Stimulated activated CD4-positive, alpha-beta T cell treated with anti-CD3 and anti-CD28 coated beads, Interleukin-1b, Interleukin-23, amount 100 ng/mL, for 1 hour (primary cell): ENCODE measurements at places on chromosomes 12 and 14.

GRCh38 chr12:1566449-1567135, 27.8 kb downstream of the FBXL14 start:
- DNase-seq, result no peak

DNA sequence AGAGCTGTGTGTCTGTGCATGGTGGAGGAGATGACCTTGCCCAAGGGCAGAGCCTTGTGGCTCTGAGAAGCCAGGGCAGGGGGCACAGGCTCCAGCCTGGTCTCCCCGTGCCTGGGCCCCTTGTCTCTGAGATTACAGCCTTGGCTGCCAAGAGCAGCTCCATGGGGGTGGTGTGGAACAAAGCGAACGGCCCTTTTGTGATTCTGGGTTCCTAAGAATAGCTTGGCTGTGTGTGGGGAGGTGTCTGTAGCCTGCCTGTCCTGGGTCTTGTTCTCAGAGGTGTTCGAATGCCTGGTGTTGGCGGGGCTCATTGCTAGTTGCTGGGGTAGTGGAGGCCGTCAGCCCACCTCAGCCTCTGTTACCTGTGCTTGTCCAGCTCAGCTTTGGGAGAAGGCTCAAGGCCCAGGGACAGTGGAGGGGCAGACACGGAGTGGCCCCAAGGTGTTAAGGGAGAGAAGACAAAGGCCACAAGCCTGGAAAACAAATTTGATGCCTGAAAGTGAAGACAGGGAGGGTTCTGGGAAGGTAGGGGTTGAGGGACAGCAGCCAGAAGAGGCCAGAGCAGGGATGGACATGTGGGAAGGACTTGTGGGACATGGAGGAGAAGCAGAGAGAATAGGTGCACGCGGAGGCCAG, 7.4 kb upstream of the MYH7 start:
- DNase-seq, result no peak

- DNase-seq, result no peak
Measured at GRCh38 chr12:46342562-46343033, 30.0 kb downstream of the SLC38A2 start.

DNA sequence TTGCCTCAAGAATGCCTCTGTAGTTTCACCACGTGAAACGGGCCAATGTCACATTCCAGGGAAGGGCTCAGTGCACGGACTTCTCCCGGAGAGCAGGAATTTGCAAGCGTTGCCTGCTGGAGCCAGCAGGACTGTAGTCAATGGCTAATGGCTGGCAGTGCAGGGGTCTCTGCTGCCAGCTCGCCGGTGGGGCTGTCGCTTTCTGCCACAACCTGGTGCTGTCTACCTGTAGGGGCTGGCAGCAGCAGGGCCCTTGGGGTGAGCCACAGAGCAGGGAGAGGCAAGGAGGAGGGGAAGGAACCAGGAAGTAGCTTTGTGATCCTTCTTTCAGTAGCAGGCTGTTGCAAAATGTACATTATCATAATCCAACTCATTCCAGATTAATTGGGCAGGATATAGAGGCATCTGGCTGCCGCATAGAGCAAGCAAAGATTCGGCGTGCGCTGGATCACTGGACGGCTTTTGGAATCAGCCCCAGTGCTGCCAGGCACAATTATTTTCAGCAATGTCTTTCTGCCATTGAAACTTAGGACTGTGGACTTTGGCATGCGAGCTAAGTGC, 114.1 kb downstream of the PAPOLA start:
- DNase-seq, result no peak

- no peak for DNase-seq
Measured at GRCh38 chr14:106222731-106223130, 696.3 kb downstream of the TMEM121 start.

DNA sequence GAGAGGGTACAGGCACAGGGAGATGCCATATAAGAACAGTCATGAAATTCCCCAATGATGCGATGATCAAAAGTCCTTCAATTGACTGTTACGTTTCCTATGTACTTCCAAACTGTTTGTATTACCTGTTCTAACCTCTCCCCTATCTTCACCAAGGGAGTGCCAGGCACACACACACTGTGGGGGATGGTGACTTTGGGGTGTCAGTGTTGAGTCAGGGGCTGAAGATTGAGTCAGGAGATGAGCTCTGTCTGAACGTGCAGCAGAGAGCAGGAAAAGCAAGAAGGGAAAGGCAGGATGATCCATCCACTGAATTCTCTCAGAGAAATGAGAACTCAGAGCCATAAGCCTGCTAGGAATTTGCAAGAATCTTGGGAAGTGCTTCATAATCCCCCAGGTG, 153.4 kb downstream of the EFCAB11 start:
- DNase-seq, result no peak

DNA sequence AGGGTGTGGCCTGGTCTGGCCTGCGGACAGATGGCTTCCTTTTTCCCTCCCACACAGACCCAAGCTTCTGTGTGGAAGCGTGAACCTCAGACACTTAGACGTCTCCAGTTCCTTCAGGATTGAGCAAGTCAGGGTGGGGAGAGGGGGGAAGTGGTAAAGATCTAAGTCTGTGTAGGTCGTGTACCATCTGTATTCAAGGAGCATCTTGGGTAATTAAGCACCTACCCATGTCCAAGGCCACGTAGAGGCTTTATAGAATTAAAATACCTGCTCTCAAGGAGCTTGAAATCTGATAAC, 1.7 kb downstream of the AVIL start:
- DNase-seq, result no peak

GRCh38 chr14:99175331-99176155, 96.5 kb downstream of the BCL11B start:
- DNase-seq, result no peak

GRCh38 chr14:24941719-24942118, 108.2 kb downstream of the STXBP6 start:
- no peak for DNase-seq

DNA sequence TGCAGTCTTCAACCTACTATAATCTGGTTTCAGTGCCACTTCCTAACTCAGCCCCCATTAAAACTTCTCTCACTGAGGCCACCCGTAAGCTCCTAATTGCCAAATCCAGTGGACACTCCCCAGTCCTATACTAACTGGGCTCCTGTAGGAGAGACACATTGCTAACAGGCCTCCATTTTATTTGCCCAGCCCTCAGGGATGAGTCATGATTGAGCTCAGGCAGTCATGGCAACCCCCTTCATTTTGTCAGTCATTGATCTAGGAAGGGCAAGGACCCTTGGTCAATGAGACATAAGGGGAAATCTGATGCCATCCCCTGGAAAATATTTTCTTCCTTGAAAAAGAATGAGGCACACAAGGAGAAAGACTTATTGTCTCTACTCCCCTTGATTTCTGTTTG, 70.1 kb upstream of the HIF1A start:
- no peak for DNase-seq

GRCh38 chr14:61090432-61091216, 109.6 kb downstream of the SLC38A6 start:
- no peak for DNase-seq

DNA sequence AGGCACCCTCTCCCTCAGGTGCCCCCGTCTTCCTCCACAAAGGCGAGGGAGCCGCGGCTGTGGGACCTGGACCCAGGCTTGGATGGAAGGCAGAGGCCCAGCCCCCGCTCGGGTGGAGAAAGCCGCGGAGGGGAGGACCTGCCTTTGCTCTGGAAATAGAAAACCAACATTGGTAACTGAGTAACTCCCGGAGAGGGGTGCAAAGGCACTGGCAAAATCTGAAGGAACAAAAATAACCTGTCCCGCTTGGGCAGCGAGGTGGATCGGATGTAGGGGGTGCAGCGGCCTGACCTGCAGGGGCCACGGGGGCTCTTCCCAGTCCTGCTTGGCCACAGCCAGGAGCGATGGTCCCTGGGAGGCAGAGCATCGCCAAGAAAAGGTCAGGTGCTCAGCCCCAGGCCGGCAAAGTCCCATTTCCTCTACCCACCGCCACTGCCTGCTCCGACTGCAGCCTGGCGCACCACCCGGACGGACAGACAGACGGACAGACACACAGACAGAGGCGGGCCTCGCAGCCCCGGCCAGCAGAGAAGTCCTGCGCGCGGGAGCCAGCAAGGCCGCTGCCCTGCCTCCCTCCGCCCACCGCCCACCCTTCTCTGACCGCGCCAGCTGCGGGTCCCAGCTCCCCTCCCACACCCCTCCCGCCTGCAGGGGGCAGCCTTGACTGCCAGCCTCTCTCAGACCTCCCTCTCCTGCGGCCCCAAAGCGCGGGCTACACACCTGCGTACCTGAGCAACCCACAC, 21.4 kb upstream of the TMEM106C start:
- peak; percentile 8 for DNase-seq

DNA sequence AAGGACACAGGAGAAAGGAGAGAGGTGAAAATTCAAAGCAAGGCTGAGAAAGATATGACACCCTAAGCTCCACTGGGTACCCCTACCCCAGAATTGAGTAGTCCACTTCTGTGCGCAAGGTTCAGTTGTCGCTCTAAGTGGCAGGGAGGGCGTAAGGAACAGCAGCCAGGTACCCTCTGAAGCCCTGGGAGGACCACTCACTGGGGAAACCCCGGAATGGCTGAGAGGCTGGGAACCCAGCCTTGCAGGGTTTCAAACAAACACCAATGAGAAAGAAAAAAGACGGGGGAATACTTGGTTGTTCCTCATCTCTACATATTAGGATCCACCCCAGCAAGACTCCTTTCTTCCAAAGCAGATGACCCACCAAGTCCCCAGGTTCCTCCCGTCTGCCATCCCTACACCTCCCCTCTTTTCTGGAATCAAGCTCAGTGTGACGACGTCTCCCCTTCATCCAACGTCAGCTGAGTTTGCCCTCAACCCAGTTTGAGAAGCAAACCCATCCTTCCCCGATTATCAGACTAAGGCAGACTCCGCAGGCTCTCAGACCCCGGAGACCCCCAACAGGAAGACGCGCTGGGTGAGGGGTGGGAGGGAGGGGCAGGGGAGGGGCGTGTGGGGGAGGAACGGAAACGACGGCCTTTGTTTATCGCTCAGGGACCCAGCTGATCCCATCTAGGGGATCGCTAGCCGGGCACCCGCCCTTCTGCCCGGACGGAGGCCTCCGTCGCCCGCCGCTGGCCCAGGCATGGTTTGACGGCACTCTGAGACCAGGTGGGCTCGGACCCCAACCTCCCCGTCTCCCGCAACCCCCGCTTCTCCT, 795 bp downstream of the LMBR1L start:
- no peak for DNase-seq

GRCh38 chr14:30484201-30484600, 74.8 kb upstream of the G2E3 start:
- no peak for DNase-seq

DNA sequence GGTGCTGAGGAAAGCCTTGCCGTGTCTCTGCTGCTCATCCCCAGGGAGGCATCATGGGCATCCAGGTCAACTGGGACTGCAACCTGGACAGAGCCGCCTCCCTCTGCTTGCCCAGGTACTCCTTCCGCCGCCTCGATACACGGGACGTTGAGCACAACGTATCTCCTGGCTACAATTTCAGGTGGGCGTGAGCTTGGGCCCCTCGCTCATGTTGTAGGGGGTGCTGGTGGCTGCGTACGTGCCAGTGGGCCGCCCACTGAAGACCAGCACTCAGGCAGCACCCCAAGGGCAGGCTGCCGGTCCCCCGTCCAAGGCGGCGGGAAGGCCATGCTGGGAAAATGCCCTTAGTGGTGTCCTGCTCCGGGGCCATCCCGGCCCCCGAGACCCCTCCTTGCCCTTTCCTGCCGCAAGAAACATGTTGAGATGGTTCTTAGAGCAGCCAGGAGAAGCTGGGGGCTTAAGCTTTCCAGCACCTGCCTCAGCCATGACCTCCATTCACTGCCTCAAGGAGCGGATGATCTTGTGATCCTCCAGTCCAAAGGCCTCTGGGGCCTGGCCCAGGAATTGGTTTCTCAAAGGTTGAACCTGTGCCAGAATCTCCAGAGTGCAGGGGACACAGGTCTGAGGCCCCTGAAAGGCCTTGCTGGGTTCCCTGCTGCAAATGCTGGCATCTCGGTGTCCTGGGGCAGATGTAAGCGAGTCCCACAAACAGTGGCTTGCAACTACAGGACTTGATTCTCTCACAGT, 19.2 kb downstream of the P2RX4 start:
- no peak for DNase-seq

DNA sequence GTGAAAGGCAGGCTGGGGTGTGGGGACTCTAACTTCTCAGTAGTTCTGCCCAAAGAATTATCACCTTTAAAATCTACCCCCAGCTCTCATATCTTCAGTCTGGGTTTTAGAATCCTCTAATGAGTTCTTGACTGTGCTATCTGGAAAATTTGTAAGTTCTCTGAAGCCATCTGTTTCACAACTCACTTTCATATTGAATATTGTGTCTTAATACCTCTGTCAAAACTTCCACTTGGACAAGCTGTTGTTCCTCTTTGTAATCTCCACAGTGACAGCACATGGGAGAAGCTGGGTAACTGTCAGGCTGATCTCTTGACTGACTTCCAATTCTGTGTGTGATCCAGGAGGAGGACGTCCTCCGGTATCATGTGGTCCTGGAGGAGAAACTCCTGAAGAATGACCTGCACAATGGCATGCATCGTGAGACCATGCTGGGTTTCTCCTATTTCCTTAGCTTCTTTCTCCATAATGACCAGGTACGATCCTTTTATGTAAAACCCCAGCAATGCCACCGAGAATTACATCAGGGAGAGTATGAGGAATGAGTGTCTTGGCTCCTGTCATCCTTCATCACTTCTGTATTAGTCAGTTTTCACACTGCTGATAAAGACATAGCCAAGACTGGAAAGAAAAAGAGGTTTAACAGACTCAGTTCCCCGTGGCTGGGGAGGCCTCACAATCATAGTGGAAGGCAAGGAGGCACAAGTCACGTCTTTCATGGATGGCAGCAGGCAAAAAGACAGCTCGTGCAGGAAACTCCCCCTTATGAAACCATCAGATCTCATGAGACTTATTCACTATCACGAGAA, 111.9 kb downstream of the STAB2 start:
- no peak for DNase-seq

GRCh38 chr14:45715946-45716345, 462.9 kb upstream of the MIS18BP1 start:
- DNase-seq, result no peak

DNA sequence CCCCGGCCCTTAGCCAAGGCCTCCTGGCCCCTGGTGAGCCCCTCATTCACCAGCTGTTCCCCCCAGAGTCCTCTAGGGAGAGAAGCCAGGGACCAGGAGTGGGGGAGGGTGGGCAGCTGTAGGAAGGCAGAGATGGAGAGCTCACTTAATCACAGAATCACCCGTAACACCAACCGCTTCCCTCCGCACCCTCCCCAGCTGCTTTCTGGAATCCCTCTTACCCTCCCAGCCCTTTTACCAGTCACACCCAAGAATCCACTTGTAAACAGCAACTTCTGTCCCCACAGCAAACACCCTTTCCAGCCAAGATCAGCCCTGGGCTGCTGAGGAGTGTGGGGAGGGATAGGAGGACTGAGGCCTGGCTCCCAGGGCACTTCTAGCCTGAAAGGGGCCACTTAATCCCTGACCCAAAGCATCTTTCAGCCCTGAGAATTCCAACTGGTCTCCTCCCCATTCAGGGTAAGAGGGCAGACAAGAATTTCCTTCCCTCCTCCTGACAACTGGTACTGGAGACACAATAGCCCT, 18.8 kb downstream of the NCKAP5L start:
- DNase-seq, result no peak

- DNase-seq, result no peak
Measured at GRCh38 chr12:57175428-57176138, 28.2 kb upstream of the LRP1-AS start.

GRCh38 chr14:72553161-72553560, 340.7 kb downstream of the DPF3 start:
- DNase-seq, result no peak
